Naive thymus-derived CD8-positive, alpha-beta T cell (primary cell): ENCODE measurements at places on chromosomes 16 and 17. TPM values are rescaled to one million over a fixed set of nuclear protein-coding genes. Genes with fewer than 3 reads are reported as not detected.
A peak's percentile ranks its signal among the peaks of the same experiment; 100 is the strongest.

DNA sequence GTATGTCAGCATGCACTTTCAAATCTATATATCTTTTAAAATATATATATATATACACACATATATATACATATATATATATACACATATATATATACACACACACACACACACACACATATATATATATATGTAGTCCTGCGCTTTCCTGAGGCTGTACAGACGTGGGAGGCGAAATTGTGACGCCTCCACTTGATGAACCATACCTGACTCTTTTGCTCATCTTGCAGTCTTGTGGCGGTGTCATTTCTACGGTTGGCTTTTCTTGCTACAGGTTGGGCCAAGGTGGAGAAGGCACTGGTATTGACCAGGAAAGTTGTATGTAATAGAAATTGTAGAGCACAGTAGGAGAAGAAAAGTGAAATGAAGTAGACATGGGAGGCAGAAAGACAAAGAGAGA lies 88.2 kb downstream of the RBFOX1 start:
- no peaks in the 10 kb centered on the region for H3K27me3 ChIP-seq
- DNase-seq: no peak
- H3K27ac ChIP-seq: no peak overlapping the region
- no peaks in the 10 kb centered on the region for H3K4me1 ChIP-seq
- no peaks in the 10 kb centered on the region for H3K36me3 ChIP-seq
- H3K4me3 ChIP-seq: no peak overlapping the region

Gene ITGAL
- 334 TPM for total RNA-seq

GRCh38 chr17:6638046-6638908 lies 2.2 kb downstream of the KIAA0753 start:
- H3K27me3 ChIP-seq: no peaks in the 10 kb centered on the region
- peak overlapping the region; percentile 43 for H3K4me3 ChIP-seq
- DNase-seq: no peak
- peaks cover 28% of the 10 kb centered on the region for H3K36me3 ChIP-seq

Gene EFNB3
- total RNA-seq: not detected

GRCh38 chr17:73340093-73340596 lies 28.3 kb upstream of the CDC42EP4 start:
- H3K27ac ChIP-seq: no peak overlapping the region
- no peak for DNase-seq
- H3K36me3 ChIP-seq: no peaks in the 10 kb centered on the region
- no peaks in the 10 kb centered on the region for H3K27me3 ChIP-seq
- H3K4me1 ChIP-seq: peaks cover 3% of the 10 kb centered on the region

DNA sequence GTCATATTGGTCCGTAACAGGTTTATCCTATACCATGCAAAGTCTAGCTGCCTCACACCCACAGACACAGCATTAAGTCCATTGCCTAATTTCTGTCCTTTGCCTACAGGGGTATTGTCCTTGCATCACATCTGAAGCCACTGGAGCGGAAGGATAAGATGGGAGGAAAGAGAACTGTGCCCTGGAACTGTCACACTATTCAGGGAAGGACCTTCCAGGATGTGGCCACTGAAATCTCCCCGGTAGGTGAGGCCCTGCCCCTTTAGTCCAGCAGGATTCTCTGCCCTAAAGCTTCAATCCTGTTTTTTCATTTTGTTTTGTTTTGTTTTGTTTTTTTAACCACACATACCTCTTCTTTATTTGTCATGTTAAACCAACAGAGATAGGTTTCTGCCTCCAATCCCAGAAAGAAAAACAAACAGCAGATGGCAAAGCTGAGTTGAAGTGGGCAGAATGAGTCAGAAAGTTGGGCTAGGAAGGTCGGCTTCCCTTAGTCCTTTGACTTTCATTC lies 2.2 kb upstream of the EFTUD2 start:
- peaks cover 3% of the 10 kb centered on the region for H3K36me3 ChIP-seq
- no peak overlapping the region for H3K27ac ChIP-seq
- DNase-seq: no peak
- peaks cover 17% of the 10 kb centered on the region for H3K27me3 ChIP-seq

DNA sequence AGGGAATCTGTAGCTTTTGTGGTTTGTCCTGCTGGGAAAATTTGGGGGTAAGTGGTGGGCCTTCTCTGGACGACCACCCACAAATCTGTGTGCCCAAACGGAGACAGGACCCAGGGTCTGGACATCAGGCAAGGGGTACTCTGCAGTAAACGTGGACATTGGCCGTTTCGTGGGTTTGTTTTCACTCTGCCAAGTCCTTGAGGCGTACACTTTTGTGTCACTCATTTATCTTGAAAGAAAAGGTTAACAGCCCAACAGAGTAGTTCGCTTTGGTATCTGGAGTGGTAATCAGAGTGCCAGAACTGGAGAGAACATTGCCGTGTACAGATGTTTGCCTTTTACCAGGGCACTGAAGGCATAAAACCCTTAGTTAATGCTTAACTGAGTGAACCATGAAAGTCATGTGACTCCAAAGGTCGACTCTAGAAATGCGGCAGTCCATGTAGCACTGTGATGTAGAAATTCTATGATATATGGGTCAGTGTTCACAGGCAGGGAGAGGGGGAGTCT lies 15.4 kb downstream of the NAA60 start:
- H3K36me3 ChIP-seq: no peaks in the 10 kb centered on the region
- H3K4me1 ChIP-seq: peaks cover 26% of the 10 kb centered on the region
- no peaks in the 10 kb centered on the region for H3K27me3 ChIP-seq
- peak overlapping the region; percentile 84 for H3K27ac ChIP-seq
- no peak for DNase-seq

Gene STH
- total RNA-seq: not detected

Gene CCL23
- not detected for total RNA-seq

- H3K4me1 ChIP-seq: no peaks in the 10 kb centered on the region
- H3K36me3 ChIP-seq: peaks cover 6% of the 10 kb centered on the region
- H3K4me3 ChIP-seq: no peak overlapping the region
- no peaks in the 10 kb centered on the region for H3K27me3 ChIP-seq
- no peak for DNase-seq
Observed at GRCh38 chr16:35352431-35352830, 1893.0 kb downstream of the TP53TG3F start.

- peaks cover 4% of the 10 kb centered on the region for H3K4me1 ChIP-seq
- DNase-seq: no peak
- H3K4me3 ChIP-seq: no peak overlapping the region
- H3K36me3 ChIP-seq: peaks cover 5% of the 10 kb centered on the region
Observed at GRCh38 chr17:27873211-27873610, 20.0 kb downstream of the LYRM9 start.

GRCh38 chr17:21372256-21372954 lies 3.8 kb upstream of the KCNJ12 start:
- H3K4me1 ChIP-seq: peaks cover 17% of the 10 kb centered on the region
- H3K27me3 ChIP-seq: peaks cover 22% of the 10 kb centered on the region
- no peak for DNase-seq
- H3K27ac ChIP-seq: no peak overlapping the region
- no peak overlapping the region for H3K4me3 ChIP-seq

DNA sequence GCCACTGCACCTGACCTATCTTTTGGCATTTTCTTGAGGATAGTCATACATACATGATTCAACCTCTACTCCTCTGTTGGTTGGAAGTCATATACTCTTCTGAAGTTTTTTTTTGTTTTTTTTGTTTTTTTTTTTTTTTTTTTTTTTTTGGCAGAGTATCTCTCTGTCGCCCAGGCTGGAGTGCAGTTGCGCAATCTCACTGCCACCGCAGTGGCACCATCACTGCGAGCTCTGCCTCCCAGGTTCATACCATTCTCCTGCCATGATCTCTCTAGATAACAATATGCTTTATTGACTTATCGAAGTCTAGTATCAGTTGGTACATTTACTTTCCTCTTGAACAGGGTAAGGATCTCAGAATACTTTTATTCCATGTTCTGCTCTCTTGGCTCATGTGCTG lies 224.2 kb upstream of the WSCD1 start:
- H3K27ac ChIP-seq: no peak overlapping the region
- peaks cover 7% of the 10 kb centered on the region for H3K27me3 ChIP-seq
- DNase-seq: no peak

GRCh38 chr16:31451201-31451600 lies 8.1 kb upstream of the ARMC5 start:
- H3K4me3 ChIP-seq: no peak overlapping the region
- H3K4me1 ChIP-seq: peaks cover 41% of the 10 kb centered on the region

DNA sequence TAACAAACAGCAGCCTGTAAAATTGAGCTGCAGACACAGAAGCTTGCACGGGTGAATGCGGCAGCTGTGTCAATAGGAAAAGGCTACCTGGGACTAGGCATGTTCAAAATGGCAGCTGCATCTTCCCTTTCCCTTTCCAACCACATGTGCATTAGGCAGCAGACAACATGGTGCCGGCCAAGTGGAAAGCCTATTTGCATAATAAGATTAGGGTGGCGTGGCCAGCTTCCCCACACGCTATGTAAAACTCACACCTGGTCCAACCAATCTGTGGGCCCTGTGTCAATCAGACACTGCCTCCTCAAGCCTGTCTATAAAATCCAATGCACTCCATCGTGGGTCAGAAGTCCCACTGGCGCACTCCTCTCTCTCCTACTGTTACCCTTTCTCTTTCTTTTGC lies 61.0 kb upstream of the RBBP6 start:
- DNase-seq: no peak
- no peaks in the 10 kb centered on the region for H3K4me1 ChIP-seq
- no peak overlapping the region for H3K27ac ChIP-seq
- no peak overlapping the region for H3K4me3 ChIP-seq
- H3K27me3 ChIP-seq: peaks cover 27% of the 10 kb centered on the region

Gene CCL5
- 87.4 TPM for total RNA-seq

- H3K36me3 ChIP-seq: peaks cover 9% of the 10 kb centered on the region
- DNase-seq: no peak
- no peaks in the 10 kb centered on the region for H3K27me3 ChIP-seq
- H3K27ac ChIP-seq: no peak overlapping the region
- peaks cover 14% of the 10 kb centered on the region for H3K4me1 ChIP-seq
- H3K4me3 ChIP-seq: no peak overlapping the region
Observed at GRCh38 chr16:58018803-58019202, 6.8 kb upstream of the MMP15 start.

DNA sequence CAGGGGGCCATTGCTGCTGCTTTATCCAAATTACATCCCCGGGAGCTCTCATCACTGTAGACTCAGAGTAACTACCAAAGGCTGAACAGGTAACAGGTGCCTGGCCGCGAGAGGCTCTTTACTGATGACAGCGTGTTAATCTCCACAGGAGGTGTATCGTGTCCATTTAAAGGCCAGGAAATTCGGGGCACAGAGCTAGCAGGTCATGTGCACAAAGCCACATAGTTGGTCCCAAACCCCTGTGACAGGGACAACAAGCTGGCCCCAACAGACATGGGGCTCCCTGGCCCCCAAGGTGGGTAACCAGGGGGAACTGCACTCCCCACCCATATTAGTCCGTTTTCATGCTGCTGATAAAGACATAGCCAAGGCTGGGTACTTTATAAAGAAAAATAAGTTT lies 55.3 kb upstream of the RBFOX3 start:
- no peaks in the 10 kb centered on the region for H3K36me3 ChIP-seq
- H3K27me3 ChIP-seq: peaks cover 40% of the 10 kb centered on the region
- H3K27ac ChIP-seq: no peak overlapping the region

Gene CEP112
- 1.7 TPM for total RNA-seq

- DNase-seq: no peak
- peak overlapping the region; percentile 43 for H3K27ac ChIP-seq
- H3K4me3 ChIP-seq: peak overlapping the region; percentile 88
- no peaks in the 10 kb centered on the region for H3K27me3 ChIP-seq
- H3K4me1 ChIP-seq: peaks cover 31% of the 10 kb centered on the region
Observed at GRCh38 chr17:81036197-81036941, 1.4 kb downstream of the BAIAP2 start.

Gene TMEM114
- total RNA-seq: not detected

- no peak overlapping the region for H3K4me3 ChIP-seq
- no peak overlapping the region for H3K27ac ChIP-seq
- no peaks in the 10 kb centered on the region for H3K27me3 ChIP-seq
- peaks cover 5% of the 10 kb centered on the region for H3K36me3 ChIP-seq
- no peaks in the 10 kb centered on the region for H3K4me1 ChIP-seq
Observed at GRCh38 chr16:51834794-51835193, 683.7 kb upstream of the SALL1 start.

- no peak overlapping the region for H3K27ac ChIP-seq
- DNase-seq: no peak
- no peak overlapping the region for H3K4me3 ChIP-seq
- H3K36me3 ChIP-seq: no peaks in the 10 kb centered on the region
- H3K4me1 ChIP-seq: peaks cover 9% of the 10 kb centered on the region
- H3K27me3 ChIP-seq: peaks cover 8% of the 10 kb centered on the region
Observed at GRCh38 chr17:8417806-8418205, 17.9 kb upstream of the NDEL1 start.

- no peaks in the 10 kb centered on the region for H3K36me3 ChIP-seq
- no peak for DNase-seq
- H3K4me1 ChIP-seq: no peaks in the 10 kb centered on the region
Observed at GRCh38 chr17:45677770-45678169, 106.3 kb upstream of the CRHR1 start.

DNA sequence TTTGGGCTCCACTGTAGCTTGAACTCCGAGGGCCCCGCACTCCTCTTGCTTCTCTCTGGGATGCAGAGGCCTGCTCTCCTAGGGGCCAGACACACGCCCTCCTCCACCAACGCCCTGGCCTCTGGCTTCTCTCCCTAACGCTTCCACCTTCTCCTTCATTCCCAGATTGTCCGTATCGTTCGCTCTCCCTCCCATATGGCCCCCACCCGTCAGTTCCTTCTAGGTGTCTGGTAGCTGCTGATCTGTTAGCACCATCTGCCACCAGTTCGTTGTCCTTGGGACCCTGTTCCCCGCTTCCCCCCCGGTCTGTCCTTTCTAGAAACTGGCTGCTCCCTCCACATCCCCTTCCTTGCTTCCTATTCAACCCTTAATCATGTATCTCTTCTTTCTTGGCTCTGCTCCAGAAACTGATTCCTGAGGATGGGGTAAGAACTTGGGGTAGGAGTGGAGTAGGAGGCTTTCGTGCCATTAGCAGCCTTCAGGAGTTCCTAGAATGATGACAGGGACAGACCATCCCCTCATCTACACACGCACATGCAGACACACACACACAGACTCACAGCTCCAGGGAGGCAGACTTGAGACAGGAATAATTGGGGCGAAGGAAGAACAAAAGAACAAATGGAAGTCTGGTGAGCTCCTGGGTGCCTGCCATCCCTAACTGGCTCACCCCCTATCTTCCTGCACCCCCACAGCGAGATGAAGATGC lies 4.3 kb downstream of the ATP1B2 start:
- H3K4me1 ChIP-seq: peaks cover 14% of the 10 kb centered on the region
- H3K4me3 ChIP-seq: no peak overlapping the region
- DNase-seq: no peak
- no peak overlapping the region for H3K27ac ChIP-seq
- H3K27me3 ChIP-seq: peaks cover 3% of the 10 kb centered on the region

Gene SLC25A11
- total RNA-seq: 42.5 TPM

DNA sequence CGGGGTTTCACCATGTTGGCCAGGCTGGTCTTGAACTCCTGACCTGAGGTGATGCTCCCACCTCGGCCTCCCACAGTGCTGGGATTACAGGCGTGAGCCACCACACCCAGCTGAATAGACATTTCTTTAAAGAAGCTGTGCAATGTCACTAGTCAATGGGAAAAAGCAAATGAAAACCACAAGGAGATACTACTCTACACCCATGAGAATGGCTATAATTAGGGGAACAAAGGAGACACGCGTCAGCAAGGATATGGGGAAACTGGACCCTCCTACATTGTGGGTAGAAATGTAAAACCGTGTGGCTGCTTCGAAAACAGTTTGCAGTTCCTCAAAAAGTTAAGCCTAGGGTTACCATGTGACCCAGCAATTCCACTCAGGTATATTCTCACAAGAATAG lies 103.4 kb downstream of the VPS53 start:
- no peak for DNase-seq
- peaks cover 6% of the 10 kb centered on the region for H3K36me3 ChIP-seq
- H3K4me3 ChIP-seq: no peak overlapping the region
- H3K4me1 ChIP-seq: peaks cover 2% of the 10 kb centered on the region
- no peaks in the 10 kb centered on the region for H3K27me3 ChIP-seq
